ENCODE measurements at places on chromosomes 13 and 19. TPM values are rescaled to one million over a fixed set of nuclear protein-coding genes. Genes with fewer than 3 reads are reported as not detected.
A peak's percentile ranks its signal among the peaks of the same experiment; 100 is the strongest.

GRCh38 chr19:46924874-46925547, 64.2 kb downstream of the ARHGAP35 start:
- peak; percentile 31 for DNase-seq

GRCh38 chr13:19670147-19670546, 36.7 kb downstream of the MPHOSPH8 start:
- DNase-seq = no peak

DNA sequence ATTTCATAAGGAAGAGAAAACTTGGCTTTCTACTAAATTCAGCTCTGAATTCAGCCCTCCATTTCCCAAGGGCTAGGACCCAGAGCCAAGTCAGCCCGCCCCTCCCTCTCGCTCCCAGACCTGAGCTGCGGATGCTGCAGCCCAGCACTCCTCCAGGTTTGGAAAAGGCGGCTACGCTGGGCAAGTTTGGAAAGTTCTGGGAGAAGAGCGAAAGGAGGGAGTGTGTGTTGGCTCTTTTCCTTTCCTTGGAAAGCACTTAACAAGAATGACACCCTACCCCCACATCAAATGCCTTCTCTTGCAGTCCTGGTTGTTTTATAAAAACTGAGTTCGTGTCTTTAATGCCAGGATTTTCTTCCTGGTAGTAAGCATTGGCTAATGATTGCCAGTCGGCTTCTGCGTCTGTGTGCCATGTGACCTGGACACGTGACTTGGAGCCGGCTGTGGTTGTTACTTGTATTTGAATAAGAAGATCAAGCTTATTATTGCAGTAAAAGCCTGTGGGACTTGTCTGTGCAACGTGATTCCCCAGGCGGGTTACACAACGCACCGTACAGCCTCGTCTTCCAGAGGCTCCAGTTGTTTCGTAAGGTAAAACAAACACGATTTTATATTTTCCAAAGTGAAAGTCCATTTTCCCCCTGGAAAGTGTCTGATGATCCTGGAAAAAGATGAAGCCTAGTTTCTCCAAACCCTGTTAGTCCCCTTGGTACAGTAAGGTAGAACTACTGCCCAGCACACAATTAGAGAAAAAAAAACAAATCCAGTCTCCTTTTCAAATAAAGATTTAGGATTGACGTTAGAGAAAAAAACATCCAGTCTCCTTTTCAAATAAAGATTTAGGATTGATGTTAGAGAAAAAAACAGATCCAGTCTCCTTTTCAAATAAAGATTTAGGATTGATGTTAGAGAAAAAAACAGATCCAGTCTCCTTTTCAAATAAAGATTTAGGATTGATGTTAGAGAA, 26.8 kb upstream of the UBE2L5 start:
- DNase-seq = peak; percentile 89

DNA sequence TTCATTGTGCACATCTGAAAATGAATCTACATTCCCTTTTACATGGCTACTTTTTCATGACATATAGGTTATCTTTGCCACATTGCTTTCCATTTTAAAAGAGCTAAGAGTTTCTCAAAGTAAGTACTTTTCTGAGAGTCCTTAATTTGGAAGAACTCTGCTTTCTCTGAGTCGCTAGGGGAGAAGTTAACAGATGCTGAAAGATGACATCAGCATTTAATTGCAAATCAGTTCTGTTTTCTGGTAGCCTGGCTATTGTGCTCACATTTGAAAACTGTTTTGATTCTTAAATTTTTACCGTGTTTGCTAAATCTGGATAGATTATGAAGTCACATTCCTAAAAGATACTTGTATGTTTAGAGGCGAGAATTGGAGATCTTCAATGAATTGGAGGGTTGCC, 107.7 kb upstream of the C1QTNF9B start:
- no peak for DNase-seq

GRCh38 chr13:69721631-69722030, 386.0 kb upstream of the ATXN8OS start:
- no peak for DNase-seq

DNA sequence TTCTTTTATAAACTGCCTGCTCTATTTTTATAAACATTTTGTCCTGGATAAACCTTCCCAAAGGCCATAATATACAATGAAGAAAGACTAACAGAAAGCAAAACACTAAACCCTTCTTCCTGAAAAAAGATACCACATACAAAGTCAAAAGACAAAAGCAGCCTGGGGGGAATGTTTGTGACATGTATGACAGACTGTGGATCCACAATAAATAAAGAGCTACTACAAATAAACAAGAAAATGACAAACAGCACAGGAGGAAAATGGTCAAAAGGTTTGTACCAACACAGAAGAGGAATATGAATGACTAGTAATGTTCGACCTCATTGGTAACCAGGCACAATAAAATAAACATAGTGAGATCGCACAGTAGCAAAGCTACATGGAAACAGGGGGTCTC, 19.8 kb downstream of the AP2S1 start:
- DNase-seq = no peak

- DNase-seq = peak; percentile 52
These were observed 175.3 kb downstream of the ZIC5 start for GRCh38 chr13:99796175-99796819.

DNA sequence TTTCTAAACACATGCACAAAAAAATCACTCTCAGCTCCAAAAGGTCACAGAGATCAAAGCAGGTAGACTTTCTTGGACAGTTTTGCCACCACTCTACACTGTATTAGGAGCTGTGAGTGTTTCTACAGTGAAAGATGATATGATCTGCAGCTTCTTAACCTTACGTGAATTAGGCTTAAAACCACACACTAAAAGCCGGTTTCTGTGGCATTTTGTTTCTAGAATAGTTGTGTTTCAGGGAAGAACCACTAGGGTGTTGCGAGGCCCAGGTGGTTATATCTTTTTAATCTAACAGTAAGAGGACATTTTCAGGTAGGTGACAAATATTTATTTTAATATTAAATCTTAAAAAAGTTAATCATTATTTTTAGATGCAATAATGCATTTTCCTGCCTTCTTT, 216.4 kb downstream of the KLF5 start:
- DNase-seq = peak; percentile 12

CD37 gene
- total RNA-seq = 131 TPM

GAPDHS gene
- not detected for total RNA-seq

NLRP4 gene
- total RNA-seq = not detected

UBA52 gene
- total RNA-seq = 1,837 TPM

ZFP14 gene
- 2.1 TPM for total RNA-seq

DUXA gene
- total RNA-seq = not detected
